ENCODE measurements at places on chromosomes 16 and 17. TPM values are rescaled to one million over a fixed set of nuclear protein-coding genes. Genes with fewer than 3 reads are reported as not detected.

GRCh38 chr17:81927152-81927652 lies 333 bp downstream of the MAFG start:
- peak; percentile 28 for DNase-seq

GRCh38 chr17:77393274-77393600 lies 252.5 kb downstream of the SEC14L1 start:
- no peak for DNase-seq

GRCh38 chr17:80426671-80427326 lies 11.8 kb downstream of the ENDOV start:
- peak; percentile 86 for DNase-seq

GRCh38 chr17:74042744-74043486 lies 160.6 kb upstream of the RPL38 start:
- DNase-seq = peak; percentile 18

The ODAD4 gene
- 0.84 TPM for total RNA-seq

The PRDM7 gene
- not detected for total RNA-seq

The PYY gene
- total RNA-seq = not detected

The E2F4 gene
- total RNA-seq = 136 TPM

Measured in activated naive CD8-positive, alpha-beta T cell treated with anti-CD3 and anti-CD28 coated beads for 36 hours (primary cell).